ENCODE measurements at places on chromosomes 1 and 21.

- ATAC-seq = no peak
Measured at GRCh38 chr1:185444676-185445075, 127.6 kb upstream of the IVNS1ABP start.

- ATAC-seq = no peak
Measured at GRCh38 chr21:34916446-34916845, 132.7 kb downstream of the RUNX1 start.

GRCh38 chr1:59595774-59596173 is 219.0 kb upstream of the HOOK1 start:
- ATAC-seq = no peak

DNA sequence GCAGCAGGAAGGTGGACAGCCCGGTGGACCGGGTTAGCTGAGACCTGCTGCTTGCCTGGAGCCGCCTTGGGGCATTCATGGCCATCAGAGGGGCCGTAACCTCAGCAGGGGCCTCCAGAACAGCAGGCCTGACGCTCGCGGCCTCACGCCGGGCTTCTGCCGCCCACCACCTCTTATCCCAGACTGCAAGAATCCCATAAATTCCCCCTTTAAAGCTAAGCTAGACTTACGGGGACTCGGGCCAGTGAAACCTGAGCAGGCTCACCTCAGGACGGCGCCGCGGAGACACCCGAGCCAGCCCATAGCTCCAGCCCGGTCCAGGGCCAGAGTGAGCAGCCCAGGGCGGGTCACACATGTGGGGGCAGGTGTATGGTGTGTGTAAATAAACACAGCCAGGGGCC is 132.3 kb downstream of the GLIS1 start:
- ATAC-seq = no peak

DNA sequence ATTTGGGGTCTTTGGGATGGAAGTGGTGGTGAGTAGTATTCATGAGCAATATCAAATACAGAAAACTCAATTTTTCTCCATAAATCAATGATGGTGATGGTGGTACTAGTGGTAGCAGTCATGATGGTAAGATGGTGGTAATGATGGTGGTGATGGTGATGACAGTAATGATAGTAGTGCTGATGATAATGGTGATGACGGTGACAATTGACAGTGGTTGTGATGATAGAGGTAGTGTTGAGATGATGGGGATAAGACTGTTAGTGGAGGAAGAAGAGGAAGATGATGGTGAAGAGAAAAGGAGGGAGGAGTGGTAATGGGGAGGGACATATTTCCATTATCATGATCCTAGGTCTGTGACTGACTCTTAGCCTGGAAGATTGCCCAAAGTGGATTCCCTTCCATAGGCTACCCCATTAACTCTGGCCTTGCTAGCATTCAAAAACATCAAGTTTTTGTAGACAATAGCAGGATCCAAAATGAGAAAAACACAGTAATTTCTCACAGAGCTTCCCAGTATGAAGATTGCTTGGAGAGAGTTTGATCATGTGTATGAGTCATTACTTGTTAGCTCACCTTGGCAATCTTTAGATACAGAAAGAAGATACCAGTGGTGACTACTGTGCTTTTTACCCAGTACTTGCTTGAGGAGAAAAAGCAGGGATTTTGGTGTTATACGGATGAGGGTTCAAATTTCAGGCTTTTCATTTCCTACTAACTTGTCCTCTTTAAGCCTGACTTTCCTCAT is 93.9 kb downstream of the ATP1A1 start:
- ATAC-seq = no peak

- no peak for ATAC-seq
Measured at GRCh38 chr1:112788561-112788960, 73.4 kb upstream of the PPM1J start.

- no peak for ATAC-seq
Measured at GRCh38 chr1:218705911-218706893, 361.1 kb downstream of the TGFB2 start.

DNA sequence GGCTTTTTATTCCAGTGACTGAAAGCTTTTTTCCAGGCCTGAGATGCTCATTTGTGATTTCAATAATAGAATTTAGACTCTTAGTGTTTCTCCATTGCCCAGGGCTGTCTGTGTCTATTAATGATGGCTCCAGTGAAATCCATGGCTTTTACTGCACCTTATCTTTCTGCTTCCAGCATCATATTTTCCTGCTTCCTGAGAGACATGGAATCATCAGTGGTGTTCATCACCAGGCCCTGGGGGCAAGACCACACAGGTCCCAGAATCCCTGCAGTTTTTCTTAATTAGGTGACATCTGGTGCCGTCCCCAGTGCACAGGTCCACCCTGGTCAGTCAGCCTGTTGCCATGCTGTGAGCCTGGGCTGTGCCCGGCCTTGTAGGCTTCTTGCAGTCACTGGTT is 15.5 kb downstream of the NT5C1A start:
- ATAC-seq = no peak

- no peak for ATAC-seq
Measured at GRCh38 chr1:2241820-2242219, 13.7 kb downstream of the SKI start.

- ATAC-seq = no peak
Measured at GRCh38 chr1:67118646-67119045, 16.1 kb downstream of the C1orf141 start.

DNA sequence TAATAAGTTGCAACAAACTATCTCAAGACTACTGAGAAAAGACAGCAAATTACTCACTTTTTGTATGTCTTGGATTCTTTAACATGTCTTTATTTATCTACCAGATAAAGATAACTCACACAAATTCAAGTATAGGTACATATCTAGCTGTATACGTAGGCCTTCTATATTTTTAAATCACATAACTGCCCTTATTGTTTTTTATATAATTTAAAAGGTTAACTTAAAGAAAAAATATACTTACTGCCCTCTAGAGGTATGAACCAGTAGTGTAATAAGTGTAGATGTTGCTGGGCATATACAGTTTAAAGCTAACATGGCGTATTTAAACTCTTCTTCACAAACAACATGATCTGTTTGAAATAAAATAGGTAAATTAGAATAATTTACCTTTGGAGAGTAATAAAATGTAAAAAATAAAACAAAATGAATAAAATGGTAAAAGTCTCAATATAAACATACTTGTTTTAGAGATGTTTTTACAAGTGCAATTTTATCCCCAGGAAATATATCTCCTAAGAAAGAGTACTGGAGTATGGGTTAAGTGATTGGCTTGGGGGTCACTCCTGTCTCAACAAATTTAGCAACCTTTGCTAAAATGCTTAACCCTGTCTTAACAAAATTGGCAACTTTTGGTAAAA is 235.2 kb downstream of the KCNT2 start:
- ATAC-seq = no peak

GRCh38 chr1:21295002-21295401 is 4.7 kb upstream of the ECE1 start:
- peak; percentile 66 for ATAC-seq

DNA sequence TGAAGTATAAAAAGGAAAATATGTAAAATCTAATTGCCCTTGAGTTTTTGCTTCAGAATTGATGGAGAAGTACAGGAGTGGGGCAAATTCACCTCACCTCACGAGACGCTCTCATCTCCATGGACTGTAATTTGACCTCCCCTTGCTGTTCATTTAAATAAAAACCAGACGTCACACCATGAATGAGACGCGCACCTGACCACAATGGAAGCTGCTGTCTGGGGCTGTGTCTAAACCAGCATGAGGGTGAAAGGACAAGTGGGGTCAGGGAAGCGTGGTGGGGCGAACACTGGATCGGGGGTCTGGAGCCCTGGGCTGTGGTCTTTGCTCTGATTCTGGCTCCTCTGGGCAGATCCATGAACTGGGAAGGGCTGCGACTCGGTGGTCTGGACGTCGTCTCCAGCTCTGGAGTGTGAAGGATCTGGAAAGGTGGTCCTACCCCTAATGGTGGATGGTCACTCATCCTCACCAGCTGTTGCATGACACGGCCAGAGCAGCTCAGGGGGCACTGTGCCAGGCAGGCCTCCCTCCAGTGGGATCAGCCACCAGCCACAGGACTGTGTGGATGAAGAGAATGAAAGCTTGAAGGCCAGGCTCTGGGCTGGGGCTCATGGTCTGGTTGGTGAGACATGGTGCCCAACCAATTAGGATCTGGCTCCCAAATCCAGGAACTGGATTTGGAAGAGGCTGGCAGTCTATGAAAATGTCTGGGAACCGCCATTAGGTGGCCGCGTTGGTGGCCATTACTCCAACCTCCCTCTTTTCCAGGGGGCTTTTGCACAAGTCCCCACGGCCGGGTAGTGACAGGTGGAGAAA is 728.6 kb downstream of the PTPRU start:
- ATAC-seq = no peak

DNA sequence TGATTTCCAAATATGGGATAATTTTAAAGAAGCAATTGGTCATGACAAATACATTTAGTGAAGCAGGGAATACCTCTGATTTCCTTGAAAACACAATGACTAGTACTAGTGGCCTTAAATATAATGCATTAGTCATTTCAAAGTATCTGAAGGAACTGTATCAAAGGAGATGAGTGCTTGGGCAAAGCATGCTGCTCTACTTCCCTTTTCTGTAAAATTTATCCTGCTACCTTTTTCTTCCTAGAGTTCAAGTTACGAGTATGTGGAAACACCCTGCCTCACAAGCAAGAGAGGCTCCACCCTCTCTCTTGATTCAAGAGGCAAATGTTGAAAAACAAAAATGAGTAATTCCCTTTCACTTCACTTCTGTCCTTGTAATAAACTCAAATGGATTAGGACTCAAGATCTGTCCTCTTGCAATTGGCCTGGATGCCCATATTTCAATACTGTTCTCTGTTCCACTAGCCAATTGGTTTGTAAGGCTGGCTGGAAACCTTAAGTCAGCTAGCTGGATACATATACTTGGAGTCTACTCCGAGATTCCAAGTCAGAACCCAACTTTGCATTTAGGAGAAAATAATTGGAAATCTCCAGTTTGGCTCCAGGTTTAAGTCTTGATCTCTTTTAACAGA is 92.5 kb downstream of the CDC42BPA start:
- ATAC-seq = no peak

DNA sequence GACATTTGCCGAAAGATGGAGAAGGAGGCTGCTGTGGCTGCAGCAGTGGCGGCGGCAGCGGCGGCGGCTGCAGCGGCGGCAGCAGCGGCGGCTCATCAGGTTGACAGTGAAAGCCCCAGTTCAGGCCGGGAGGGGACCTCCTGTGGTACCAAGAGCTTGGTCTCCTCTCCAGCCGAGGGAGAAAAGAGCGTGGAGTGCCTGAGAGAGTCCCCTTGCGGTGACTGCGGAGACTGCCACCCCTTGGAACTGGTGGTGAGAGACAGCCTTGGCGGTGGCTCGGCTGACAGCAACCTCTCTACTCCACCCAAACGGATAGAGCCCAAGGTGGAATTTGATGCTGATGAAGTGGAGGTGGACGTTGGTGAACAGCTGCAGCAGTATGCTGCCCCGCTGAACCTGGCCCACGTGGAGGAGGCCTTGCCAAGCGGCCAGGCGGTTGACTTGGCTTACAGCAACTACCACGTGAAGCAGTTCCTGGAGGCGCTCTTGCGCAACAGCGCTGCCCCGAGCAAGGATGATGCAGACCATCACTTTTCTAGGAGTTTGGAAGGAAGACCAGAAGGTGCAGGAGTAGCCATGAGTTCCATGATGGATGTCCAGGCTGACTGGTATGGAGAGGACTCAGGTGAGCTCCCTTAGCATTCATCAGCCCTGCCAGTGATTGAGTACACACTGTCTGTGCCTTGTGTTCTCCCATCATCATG is 6.3 kb downstream of the ZBTB8B start:
- no peak for ATAC-seq

DNA sequence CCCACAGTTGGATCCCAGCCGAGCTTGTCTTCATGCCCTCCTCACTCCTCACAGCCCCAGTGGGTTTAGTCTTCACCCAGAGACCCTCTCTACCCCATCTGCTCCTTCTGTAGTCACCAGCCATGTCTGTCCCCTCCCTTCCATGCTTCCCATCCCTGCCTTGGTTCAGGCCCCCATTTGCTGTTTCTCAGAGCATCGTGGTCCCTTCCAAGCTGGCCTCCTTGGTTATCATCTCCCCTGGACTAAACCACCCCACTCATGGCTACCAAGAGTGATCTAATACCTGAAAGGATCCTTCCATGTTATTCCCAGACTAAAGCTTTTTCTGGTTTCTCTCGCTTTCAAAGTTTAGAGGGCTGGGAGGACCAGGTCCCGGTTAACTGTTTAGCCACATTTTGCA is 8.3 kb downstream of the CNIH3 start:
- no peak for ATAC-seq

DNA sequence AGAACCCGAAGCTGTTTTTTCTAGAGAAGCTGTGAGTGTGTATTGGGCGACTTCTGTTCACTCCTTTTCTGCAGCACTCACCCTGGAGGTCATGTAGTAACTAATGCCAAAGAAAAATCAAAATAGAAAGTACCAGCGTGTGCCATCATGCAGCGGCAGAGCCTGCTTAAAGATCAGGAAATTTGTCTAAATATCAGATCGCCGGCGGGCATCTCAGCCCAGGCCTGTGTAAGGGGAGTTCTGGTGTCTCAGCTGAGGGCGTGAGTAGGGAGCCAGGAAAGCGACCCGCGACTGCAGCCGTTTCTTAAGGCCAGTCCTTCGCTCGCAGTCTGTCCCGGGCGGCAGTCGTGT is 768 bp downstream of the EDARADD start:
- peak; percentile 14 for ATAC-seq

GRCh38 chr1:27284425-27285273 is 37.3 kb upstream of the TMEM222 start:
- ATAC-seq = peak; percentile 86

- ATAC-seq = no peak
Measured at GRCh38 chr21:41429305-41429704, 3.3 kb downstream of the MX1 start.

GRCh38 chr1:182877842-182878241 is 38.7 kb downstream of the DHX9 start:
- peak; percentile 51 for ATAC-seq

DNA sequence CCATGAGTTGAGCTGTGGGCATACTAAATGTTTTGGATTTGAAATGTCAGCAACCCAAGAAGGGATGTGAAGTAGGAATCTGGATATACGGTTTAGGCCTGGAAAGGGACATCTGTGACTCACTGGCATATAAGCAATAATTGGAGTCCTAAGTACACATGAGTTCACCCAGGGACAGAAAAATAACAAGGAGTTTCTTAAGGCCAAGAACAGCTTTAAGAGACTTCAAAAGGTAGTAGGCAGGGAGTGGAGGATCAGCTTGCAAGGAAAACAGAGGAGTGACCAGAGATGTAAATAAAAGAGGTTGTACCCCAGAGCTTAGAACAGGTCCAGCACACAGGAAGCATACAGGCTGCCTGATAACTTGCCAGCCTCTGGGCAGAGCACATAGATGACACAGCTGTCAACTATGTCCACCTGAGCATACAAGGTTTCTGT is 28.1 kb downstream of the TMEM50B start:
- no peak for ATAC-seq

- ATAC-seq = no peak
Measured at GRCh38 chr1:193322211-193322610, 135.8 kb upstream of the B3GALT2 start.

Measured in activated CD4-positive, CD25-positive, alpha-beta regulatory T cell treated with anti-CD3 and anti-CD28 coated beads, Interleukin-2, amount 50 U/mL, for 24 hours (primary cell).